Stomach (tissue), 19 donors: ENCODE measurements at places on chromosomes 6 and 20. TPM values are rescaled to one million over a fixed set of nuclear protein-coding genes. Genes with fewer than 3 reads are reported as not detected.
A peak's percentile ranks its signal among the peaks of the same experiment; 100 is the strongest.

GRCh38 chr6:157751547-157752200, 71.4 kb upstream of the SNX9 start:
- no peak for DNase-seq

GRCh38 chr20:47922269-47922668, 137.0 kb upstream of the SULF2 start:
- DNase-seq, result peak; percentile 37

Gene BMP6
- polyA plus RNA-seq, result 0.50 TPM

- no peak for DNase-seq
Observed at GRCh38 chr6:170473301-170473717, 79.8 kb downstream of the PSMB1 start.

DNA sequence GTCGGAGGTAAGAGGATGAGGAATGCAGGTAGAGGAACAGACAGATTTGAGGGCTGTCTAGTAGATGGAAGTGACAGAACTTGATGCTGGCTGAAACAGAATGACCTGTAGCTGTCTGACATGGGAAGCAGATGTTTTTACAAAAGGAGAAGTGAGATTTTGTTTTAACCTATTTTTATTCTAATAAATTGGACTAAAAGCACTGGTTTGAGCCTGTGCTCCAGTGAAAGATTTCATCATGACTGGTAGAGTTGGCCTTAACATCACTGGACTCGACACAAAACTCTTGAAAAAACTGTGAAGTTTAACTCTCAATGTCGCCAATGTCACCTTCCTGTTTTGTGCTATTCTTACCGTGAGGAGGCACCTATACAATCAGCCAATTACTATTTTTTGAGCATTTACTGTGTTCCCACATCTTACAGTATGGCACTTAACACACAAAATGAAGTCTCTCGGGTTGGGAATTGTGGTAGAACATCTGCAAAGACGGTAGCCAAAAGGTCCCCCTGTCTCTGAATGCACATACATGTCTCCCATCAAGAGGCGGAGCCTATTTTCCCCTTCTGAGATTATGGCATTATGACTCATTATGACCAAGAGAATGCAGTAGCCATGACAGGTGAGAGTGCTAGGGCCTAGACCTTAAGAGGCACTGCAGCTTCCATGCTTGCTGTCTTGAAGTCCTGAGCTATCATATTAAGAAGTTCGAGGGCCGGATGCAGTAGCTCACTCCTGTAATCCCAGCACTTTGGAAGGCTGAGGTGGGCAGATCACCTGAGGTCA, 93.2 kb downstream of the FOXF2 start:
- DNase-seq, result no peak

Gene BAG2
- 5.1 TPM for polyA plus RNA-seq

GRCh38 chr6:56694002-56694401, 51.3 kb upstream of the DST start:
- no peak for DNase-seq

- no peak for DNase-seq
Observed at GRCh38 chr20:31440012-31440659, at the start of gene DEFB123. Gene DEFB123, plus strand, starts transcription at chr20:31440632. Its CDS starts 67 bp downstream, at chr20:31440699.

- no peak for DNase-seq
Observed at GRCh38 chr6:90284236-90285041, 12.2 kb downstream of the BACH2 start.

GRCh38 chr6:37798436-37799262, 20.9 kb upstream of the ZFAND3 start:
- no peak for DNase-seq

DNA sequence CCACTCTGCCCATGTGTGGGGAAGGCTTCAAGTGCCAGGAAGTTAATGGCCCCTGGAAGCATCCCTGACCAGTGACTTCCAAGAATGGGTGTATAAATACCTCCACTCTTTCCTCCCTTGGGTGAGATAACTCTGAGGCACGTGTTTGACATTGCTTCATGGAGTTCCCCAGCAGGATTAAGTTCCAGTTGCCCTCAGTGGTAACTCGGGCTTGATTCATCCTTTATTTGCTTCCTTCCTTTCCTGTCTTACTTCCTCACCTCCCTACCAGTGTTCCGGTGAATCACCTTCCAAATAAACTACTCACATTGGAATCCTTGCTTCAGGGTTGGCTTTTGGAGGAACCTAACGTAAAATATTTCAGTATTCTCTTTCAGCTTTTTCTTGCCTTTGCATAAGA, 84.6 kb upstream of the JAG1 start:
- no peak for DNase-seq

Gene SCRT2
- polyA plus RNA-seq, result not detected

DNA sequence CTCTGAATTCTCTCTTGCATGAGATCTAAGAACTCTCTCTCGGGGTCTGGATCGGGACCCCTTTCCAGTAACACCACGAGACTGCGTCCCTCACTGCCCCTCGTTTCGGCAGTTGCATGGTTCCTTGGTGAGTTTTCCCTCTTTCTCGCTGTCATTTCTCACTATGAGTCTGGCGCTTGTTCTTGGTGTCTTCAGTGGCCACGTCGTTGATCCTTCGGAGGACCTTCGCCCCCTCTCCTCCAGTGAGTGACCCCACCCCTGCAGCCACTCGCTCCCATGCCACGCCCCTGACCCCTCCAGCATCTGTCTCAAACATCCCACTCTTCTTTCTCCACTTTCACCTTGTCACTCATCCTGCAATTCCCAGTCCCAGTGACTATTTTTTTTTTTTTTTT, 23.0 kb downstream of the SYNJ2 start:
- DNase-seq, result no peak

Gene C6orf58
- not detected for polyA plus RNA-seq

DNA sequence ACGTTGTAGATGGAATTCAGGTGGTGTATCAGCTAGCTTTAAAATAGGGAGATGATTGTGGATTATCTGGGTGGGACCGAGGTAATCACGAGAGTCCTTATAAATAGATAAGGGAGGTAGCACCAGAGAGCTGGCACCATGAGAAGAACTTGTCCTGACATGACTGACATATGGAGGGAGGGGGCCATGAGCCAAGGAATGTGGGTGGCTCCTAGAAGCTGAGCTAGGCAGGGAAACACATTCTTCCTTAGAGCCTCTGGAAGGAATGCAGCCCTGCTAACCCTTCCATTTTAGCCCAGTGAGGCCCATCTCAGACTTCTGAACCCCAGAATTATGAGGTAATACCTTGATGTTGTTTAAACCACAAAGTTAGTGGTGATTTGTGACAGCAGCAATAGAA, 321.1 kb upstream of the SULF2 start:
- DNase-seq, result no peak

- no peak for DNase-seq
Observed at GRCh38 chr20:58619077-58619863, 31.8 kb upstream of the STX16 start.

DNA sequence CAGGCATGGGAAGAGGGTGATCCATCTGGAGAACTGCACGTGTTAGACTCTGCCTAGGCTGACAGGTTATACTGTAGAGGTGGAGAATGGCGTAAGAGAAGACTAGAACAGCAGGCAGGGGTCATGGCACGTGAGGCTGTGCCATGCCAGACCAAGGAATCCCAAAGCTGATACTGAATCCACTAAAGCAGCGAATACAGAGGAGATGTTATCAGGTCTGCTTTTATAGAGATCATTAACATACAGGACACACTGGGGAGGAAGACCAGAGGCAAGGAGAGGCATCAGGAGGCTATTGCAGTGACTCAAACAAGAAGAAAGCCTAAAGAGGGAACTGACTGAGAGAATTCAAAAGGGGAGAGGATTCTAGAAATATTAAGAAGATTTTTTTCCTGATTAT, 12.9 kb downstream of the PHACTR1 start:
- no peak for DNase-seq

- DNase-seq, result no peak
Observed at GRCh38 chr20:62670156-62670555, 27.9 kb downstream of the SLCO4A1 start.

- no peak for DNase-seq
Observed at GRCh38 chr20:57411406-57412283, 20.4 kb downstream of the RBM38 start.

GRCh38 chr20:48467622-48468021, 360.2 kb downstream of the PREX1 start:
- DNase-seq, result peak; percentile 32

- DNase-seq, result peak; percentile 49
Observed at GRCh38 chr20:19552221-19553180, 205.6 kb upstream of the RIN2 start.

DNA sequence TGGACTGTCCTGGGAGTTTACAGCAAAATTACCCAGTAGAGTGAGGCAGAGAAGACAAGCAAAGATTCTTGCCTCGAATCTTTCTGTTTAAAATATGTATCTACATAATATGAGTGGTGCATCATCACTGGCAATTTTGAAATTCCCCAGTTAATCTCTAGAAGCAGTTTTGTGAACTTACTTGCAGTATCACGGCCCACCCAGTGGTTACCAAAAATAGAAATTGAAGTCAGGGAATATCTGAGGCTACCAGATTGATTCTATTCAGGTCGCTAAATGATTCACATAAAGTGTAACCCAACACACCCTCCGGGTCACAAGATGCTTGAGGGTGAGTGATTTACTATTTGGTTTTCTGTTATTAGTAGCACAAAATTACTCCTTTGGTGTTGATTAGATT, 111.9 kb downstream of the PPP1R14C start:
- no peak for DNase-seq
